Stimulated activated CD8-positive, alpha-beta memory T cell treated with anti-CD3 and anti-CD28 coated beads, Interleukin-15, amount 100 ng/mL, for 1 hour (primary cell): ENCODE measurements at places on chromosomes 2 and 18.

GRCh38 chr2:67878743-67879142, 184.1 kb downstream of the C1D start:
- DNase-seq = no peak

DNA sequence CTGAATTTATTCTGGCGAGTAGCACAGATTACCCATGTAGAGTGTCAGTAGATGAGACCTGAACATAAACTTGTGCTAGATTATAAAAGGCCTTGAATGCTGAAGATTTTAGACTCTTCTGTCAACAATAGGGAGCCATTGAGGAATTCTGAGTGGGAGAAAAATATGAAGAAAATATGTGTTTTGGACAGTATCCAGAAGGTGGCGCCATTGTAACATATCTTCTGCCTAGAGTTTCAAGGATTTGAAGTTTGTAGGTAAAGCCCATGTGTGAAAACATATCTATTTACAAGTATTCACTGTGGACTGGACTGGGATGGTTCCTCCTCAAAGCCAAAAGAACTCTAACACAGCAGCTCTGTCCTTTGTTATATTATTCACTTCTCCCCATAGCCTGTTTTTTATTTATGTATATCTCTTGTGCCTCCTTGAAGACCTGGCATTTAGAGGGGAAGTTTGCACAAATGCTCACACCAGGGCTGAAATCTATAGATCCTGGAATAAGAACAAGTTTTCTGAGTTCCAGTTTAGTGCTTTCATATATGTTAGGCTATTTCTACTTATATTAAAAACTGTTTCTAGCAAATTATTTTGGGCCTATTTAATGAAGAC, 124.9 kb downstream of the RDH14 start:
- no peak for DNase-seq

DNA sequence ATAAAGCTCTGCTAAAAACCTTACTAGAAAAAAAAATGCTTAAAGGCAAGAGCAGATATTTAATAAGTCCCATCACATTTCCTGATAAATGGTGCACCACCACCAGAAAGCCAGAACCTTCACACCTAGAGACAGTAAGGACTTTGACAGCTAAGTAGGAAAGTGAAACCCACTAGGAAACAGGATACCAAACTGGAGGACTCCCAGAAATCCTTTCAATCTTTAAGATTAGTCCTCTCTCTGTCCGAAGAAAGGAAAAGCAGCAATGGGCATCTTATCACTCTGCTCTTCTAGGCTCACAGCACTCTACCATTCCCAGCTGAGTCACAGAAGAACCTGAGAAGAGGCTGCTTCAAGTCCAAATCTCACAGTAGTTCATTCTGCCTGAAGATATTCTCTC, 3.7 kb downstream of the DYM start:
- DNase-seq = no peak

DNA sequence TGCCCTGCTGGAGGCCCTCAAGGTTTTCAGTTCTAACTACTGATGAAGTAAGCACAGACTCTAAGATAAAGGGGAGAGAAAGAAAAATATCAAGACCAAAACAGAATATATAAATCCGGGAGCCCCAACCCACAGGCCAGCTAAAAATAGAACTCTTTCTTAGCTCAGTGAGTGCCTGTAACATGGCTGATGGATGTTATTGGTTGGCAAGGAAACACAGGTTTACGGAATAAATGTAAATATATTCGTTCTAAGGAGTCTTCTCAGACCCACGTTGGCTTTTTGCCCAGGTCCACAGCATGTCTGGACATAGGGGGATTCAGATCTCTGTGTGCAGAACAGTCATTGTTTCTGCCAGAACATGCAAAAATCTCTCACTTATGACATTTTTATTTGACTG, 139.0 kb upstream of the SERPINE2 start:
- DNase-seq = no peak

DNA sequence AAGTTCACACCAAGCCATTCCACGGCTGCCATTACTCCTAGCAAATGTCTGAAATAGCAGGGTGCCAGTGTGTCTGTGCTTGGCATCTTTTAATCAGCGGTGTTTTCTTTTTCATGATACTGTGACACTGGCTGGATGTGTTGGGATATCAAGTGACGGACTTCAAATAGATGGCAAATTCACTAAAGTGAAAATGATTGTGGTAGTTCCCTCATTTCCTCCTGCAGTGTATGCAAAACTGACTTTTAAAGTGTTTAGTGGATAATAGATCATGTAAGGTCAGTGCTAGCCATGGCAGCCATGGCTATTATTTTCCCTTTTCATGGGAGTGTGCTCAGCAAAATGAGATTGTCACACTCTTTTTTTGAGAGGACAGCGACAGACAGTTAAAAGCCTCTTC, 261.5 kb upstream of the SIX3 start:
- no peak for DNase-seq

- DNase-seq = no peak
Measured at GRCh38 chr2:158542577-158542976, 85.8 kb downstream of the PKP4 start.

DNA sequence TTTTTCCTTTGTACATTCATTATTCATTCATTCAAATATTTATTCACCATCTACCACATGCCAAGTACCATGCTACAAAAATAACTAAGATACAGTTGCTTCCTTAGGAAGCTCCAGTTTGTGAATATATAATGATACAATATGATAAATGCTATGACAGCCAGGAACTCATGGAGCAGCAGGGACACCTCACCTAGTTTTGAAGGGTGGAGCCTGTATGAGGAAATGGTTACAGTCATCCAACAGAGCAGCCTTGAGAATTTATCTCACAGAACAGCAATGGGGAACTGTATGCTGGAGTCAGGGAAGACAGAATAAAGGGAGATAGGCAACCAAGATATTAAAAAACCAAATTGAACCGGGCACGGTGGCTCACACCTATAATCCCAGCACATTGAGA, 124.0 kb downstream of the OSBPL1A start:
- no peak for DNase-seq

DNA sequence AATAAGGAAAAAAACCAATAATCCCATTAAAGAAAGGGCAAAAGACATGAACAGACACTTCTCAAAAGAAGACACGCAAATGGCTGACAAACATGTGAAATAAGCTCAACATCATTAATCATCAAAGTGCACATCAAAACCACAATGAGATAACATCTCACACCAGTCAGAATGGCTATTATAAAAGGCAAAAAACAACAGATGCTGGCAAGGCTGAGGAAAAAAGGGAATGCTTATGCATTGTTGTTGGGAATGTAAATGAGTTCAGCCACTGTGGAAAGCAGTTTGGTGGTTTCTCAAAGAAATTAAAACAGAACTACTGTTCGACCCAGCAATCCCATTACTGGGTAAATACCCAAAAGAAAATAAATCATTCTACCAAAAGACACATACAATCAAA, 285.6 kb downstream of the NR4A2 start:
- no peak for DNase-seq

DNA sequence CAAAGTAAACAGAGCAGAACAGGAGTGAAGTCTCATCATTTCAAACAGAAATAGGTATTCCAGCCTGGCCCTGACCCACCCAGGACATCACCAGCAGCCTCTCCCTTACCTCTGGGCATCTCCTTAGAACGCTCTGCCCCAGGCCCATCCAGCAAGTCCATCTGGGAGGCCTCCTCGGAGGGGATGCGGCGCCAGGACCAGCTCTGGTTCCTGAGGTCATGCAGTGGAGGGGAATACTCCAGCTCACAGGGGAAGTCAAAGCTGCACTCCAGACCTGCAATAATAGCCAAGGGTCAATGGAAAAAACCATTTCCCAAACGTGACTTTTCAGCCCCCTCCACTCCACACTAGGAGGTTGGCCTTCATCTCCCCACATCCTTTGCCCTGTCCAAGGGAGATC, 226.6 kb downstream of the ALK start:
- DNase-seq = no peak

- no peak for DNase-seq
Measured at GRCh38 chr2:237967463-237967951, 693 bp downstream of the UBE2F start.

GRCh38 chr18:68429111-68429510, 285.8 kb downstream of the TMX3 start:
- no peak for DNase-seq

DNA sequence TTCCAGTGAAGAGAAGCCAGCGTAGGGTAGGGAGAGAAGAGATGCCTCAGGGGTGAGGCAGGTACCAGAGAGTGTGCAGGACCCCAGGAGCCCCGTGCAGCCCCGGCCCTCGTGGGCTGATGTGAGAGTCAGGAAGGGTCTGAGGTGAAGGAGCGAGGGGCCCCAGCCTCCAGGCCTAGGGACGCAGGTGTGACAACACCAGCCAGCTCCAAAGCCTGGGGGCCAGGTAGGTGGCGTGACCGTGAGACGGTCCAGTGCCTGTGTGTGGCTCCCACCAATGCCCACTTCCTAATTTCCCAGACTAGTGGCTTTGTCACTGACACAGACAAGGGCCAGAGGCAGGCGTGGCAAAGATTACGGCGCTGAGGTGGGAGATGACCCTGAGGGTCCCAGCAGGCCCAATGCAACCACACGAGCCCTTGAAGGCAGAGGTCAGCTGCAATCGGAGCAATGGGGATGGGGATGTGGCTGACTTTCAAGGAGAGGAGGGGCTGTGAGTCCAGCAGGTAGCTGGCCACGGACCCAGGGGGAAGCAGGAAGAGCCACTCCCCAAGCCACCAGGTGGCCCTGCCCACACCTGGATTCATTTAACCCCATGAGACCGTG, 86.0 kb upstream of the SNTG2 start:
- DNase-seq = no peak

GRCh38 chr2:25290811-25291495, 50.8 kb downstream of the DNMT3A start:
- DNase-seq = no peak
